Stimulated activated CD4-positive, alpha-beta T cell treated with anti-CD3 and anti-CD28 coated beads, Interleukin-2, amount 100 ng/mL, for 24 hours (primary cell): ENCODE measurements at places on chromosomes 4 and X.

- no peak for DNase-seq
Measured at GRCh38 chr4:4492161-4492847, 49.5 kb downstream of the STX18 start.

- no peak for DNase-seq
Measured at GRCh38 chr4:55296096-55296495, 49.9 kb upstream of the SRD5A3 start.

- no peak for DNase-seq
Measured at GRCh38 chr4:8345946-8346814, 76.6 kb downstream of the HTRA3 start.

- no peak for DNase-seq
Measured at GRCh38 chr4:80308466-80308822, 27.1 kb upstream of the CFAP299 start.

DNA sequence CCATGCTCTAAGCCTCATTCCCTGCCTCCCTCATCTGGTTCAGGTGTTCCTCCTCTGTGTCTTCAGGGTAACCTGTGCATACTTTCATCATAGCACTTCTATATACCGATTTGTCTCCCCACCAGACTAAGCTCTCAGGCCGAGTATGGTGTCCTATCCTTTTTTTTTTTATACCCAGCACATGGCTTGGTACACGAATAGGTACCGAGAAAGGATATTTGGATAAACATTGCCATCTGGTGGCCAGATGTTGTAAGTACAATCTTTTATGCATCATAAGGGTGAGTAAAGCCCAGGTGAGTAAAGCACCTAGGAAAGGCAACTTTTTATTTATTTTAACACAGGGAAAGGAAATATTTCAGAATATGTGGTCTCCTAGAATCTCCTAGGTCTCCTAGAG is 68.4 kb downstream of the MID2 start:
- DNase-seq: no peak

GRCh38 chr4:6093671-6094070 is 75.4 kb upstream of the C4orf50 start:
- DNase-seq: no peak

- DNase-seq: peak; percentile 49
Measured at GRCh38 chrX:132615391-132616131, 126.7 kb upstream of the MBNL3 start.

GRCh38 chrX:47380268-47380667 is 9.9 kb downstream of the ZNF157 start:
- DNase-seq: peak; percentile 57

- no peak for DNase-seq
Measured at GRCh38 chr4:124105212-124105611, 607.3 kb downstream of the ANKRD50 start.

DNA sequence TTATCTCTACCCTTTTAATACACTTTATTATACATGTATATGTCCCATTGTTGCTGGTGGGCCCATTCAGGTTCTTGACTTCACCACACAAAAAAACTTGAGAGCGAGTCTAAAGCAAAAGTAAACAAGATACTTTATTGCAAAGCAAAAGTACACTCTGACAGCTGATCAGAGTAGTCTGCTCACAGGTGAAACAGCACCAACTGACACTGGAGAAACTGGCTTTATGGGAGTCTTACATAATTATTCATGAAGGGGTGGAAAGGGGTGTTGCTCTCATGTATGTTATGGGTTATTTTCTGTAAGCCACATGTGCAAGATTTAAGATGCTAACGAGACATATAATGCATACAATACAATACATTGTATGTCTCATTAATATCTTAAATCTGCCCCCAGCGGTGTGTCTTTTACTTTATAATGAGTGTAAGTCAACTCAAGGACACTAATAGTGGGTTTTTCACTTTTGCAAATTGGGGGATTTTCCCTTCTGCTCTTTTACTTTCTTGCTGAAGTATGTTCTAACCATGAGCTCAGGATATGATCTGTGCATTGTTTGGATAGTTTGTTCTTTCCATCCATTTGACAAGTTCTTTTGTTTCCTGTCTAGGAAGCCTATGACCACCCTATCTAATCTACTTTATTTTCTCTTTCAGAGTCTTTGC is 256.1 kb upstream of the ITM2A start:
- DNase-seq: no peak

- DNase-seq: no peak
Measured at GRCh38 chr4:148786699-148787098, 344.5 kb upstream of the NR3C2 start.

- no peak for DNase-seq
Measured at GRCh38 chr4:185839194-185839712, 27.3 kb upstream of the SORBS2 start.
